Uterus (tissue), 4 donors: ENCODE measurements at places on chromosomes 2 and 18.
A peak's percentile ranks its signal among the peaks of the same experiment; 100 is the strongest.

DNA sequence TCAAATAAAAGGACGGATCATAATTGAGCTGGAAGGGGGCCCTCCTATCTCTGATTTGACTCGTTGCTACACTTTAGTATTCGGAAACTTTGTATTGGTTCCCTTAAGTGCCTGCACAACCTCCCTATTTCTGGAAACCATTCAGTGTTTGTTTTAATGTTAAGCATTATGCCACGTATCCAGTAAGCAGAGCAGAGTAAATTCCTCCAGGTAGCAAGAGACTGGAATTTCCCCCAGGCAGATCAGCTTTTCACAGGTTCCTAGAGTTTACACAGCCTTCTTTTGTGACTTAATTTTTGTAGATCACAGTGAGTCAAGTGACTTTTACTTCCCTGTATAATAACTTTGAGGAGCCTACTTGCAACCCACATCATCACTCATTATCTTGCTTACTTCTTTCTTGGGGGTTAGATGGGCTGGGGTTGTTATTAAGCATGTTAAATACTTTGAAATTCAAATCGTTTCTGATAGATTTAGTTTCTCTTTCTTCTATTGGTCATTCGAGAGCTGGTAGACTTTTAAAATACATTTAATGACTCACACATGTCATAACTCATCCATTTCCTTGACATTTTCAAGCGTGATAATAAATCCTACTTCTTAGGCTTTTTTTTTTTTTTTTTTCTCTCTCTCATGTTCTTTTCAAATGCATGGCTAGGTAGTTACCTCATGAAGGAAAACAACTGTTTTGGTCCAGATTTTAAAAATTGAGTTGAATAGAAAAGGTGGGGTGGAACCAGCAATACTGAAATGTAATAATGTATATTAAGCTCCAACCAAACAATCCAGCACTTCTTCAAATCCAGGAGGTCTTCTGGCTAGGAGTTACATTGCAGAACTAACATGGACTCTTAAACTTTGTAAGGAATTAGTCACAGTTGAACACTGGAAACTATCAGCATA lies 219.3 kb downstream of the NEDD4L start:
- no peak for DNase-seq

DNA sequence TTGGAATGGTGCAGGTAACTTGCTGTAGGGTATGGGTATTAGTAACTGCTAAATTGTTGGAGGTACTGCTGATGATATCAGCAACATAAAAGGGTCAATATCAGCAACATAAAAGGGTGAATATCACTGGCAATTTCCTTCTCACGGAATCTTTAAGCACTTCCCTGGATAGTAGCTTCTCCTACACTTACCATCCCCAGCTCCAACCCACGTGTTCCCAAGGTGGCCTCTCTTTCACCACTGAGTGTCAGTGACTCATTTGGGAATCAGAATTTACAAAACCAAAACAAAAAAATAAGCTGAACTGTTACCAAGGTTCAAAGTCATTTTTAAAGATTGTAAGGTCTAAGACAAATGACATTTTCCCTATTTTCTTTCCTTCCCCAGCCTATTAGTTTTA lies 70.8 kb downstream of the LRP2 start:
- no peak for DNase-seq

DNA sequence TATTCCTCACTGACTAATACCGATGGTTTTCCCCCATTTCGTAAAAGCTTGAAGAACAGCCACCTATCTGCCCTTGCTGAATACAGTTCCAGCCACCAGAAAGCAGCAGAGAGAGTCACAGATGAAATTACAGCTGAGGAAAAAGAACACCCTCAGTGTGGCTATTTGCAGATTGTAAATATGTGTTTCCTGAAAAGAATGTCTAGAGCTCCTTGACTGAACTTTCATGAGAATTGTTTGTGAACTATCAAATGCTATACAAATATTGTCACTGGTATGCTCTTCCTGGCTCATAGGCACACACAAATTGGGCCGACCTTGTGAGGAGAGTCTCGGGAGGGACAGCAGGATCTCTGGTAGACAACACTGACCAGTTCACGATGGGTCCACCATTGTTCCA lies 58.1 kb upstream of the TTC39C start:
- DNase-seq: no peak

DNA sequence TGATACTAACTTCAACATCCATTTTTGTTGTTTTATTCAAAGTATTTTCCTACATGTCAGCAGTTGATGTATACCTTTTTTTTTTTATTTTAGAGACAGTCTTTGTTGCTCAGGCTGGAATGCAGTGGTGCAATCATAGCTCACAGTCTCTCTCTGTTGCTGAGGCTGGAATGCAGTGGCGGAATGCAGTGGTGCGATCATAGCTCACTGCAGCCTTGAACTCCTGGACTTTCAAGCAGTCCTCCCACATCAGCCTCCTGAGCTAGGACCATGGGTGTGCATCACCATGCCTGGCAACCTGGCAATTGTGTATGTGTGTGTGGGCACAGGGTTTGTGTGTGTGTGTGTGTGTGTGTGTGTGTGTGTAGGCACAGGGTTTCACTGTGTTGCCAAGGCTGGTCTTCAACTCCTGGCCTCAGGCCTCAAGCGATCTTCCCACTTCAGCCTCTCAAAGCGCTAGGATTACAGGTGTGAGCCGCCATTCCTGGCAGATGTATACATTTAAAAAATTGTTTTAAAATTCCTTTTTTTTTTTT lies 24.8 kb downstream of the SANBR start:
- DNase-seq: no peak

- DNase-seq: no peak
Observed at GRCh38 chr18:55265984-55266383, 306.7 kb upstream of the CCDC68 start.

GRCh38 chr2:239116456-239117246 lies 268.8 kb downstream of the TWIST2 start:
- DNase-seq: no peak

DNA sequence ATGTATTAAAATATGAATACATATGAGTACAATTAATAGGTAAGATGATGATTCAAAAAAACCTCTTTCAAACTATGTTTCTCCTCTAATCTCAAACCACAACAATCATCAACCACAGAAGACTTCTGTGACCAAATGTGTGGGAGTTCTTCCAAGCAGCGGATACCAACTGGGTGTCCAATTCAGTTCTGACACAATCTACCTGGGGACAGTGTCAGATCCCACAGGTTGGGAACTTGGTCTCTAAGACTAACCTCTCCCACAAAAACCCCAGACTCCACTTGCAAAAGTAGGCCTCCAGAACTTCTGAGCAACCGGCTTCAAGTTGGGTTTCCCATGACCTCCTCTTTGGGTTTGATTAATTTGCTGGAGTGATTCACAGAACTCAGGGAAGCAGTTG lies 26.9 kb downstream of the FASTKD1 start:
- no peak for DNase-seq

DNA sequence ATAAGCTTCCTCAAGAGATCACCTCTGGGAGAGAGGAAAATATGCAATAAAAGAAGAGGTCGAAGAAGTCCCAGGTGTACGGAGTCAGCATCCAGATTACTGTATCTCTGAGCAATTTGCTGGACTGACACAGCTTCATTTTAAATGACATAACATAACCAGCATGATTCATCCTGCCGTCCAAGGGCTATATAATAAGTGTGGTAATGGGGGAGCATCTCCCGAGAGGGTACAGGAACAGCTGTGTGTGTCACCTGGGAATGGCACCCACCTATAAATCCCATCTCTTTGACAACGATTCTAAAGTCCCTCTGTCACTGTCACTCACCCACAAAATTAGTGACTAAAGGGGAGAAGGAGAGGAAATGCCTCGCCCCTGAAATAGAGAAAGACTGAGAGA lies 19.3 kb upstream of the FZD7 start:
- no peak for DNase-seq

GRCh38 chr2:177178797-177179196 lies 33.8 kb upstream of the HNRNPA3 start:
- DNase-seq: no peak

- DNase-seq: no peak
Observed at GRCh38 chr2:110866466-110866865, 134.1 kb downstream of the ACOXL start.

DNA sequence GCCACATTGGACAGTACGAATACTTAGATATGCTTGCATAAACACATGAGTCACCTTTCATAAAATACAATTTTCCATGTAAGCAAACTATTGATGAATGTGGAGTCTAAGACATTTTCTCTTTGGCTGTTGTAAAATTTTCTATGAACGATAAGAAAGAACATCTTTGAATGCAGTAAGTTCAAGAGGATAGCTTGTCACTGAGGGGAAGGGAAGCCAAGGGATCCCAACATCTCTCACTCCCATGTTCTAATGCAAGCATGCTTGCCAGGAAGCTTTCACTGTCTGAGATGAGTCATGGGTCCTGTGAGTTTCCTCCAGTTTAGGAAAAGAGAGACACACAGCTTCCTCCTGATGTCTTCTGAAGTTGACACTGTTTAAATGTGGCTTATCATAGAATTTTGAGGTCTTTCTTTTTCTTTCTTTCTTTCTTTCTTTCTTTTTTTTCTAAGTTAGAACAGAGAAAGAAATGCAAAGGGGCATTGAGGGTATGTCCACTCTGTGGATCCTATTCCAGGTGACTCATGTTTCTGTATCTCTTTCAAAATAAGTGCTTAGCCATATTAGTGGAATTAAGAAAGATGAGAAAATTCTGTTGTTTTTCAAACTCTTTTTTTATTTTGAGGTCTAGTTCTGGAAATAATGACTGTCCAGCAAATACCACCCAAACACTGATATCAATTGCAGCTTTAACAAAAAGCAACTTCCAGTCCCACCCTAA lies 146.6 kb downstream of the RDH14 start:
- peak; percentile 52 for DNase-seq

GRCh38 chr2:216445501-216445900 lies 33.2 kb downstream of the SMARCAL1 start:
- no peak for DNase-seq

- no peak for DNase-seq
Observed at GRCh38 chr18:23415515-23415914, 37.6 kb upstream of the RIOK3 start.

GRCh38 chr2:175373729-175374128 lies 192.2 kb upstream of the ATP5MC3 start:
- DNase-seq: no peak

- DNase-seq: no peak
Observed at GRCh38 chr2:86584151-86584913, 21.1 kb upstream of the CHMP3 start.

DNA sequence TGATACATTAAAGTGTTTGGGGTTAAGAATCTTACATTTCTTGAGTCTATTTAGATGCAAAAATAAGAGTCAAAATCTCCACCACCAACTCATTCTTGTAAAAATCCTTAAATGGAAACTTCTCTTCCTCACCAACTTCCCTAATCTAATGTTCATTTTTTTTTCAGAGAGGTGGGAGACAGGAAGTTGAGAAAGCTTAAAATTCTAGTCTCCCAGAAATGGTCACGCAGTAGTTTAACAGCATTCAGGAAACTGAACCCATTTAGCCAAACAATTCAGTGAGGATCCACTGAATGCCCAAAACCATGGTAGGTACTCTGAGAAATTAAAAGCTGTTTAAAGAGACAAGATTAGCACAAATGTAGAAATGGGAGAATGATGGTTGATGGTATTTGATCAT lies 69.0 kb downstream of the TXNL1 start:
- no peak for DNase-seq

DNA sequence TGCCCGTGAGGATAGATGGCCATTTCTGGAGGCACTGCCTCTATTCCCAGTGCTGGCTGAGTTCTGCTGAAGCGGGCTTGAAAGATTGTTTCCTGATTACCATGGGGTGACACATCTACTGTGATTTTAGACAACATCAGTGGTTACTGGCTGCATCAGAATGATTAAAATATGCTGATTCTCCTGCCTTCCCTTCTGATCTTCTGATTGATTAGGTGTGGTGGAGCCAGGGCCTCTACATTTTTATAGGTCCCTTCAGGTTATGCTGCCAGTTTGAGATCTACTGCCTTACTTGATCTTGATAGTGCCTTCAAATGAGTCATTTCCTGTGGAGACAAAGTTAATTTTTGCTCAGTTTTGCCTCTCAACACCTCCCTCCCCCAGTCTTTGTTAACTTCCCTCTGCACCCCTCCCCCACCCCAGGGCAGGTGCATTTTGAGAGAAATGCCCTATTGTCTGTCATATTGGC lies 31.6 kb upstream of the SNORC start:
- no peak for DNase-seq

- no peak for DNase-seq
Observed at GRCh38 chr18:75213611-75214331, 3.2 kb downstream of the TSHZ1 start.

GRCh38 chr2:105344704-105345345 lies 7.5 kb downstream of the C2orf49 start:
- no peak for DNase-seq

DNA sequence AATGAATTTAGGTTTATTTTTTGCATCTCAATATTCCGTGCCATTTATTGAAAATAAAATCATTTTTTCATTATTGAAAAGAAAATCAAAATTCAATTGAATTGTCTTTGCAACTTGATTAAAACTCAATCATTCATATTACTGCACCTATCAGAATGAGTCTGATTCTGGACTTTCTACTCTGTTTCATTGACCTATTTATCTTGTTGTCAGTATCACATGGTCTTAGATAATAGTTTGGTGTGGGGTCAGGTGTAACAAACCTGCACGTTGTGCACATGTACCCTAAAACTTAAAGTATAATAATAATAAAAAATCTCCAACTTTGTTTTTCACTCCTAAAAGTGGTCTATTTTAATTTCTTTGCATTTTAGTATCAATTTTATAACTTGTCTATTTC lies 422.9 kb downstream of the RAD51AP2 start:
- no peak for DNase-seq
